GF-D8 (cell line): ENCODE measurements at places on chromosomes 4 and X.

DNA sequence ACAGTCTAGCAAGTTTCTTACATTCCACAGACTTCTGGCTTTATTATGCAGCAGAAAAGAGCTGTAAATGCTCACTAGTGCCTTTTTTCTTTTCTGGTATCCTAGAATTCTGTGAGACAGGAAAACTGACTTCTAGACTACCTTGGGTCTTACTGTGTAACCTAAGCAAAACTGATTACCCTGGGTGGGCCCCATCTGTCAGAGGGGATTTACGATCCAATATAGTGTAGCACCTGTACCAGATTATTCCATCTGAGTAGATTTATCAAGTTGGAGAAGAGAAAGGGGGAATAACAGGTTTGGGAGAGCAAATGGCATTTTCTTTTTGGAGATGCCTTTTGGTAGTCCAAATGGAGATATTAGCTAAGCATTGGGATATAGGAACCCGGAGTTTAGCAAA is 46.7 kb downstream of the FSTL5 start:
- DNase-seq = no peak

DNA sequence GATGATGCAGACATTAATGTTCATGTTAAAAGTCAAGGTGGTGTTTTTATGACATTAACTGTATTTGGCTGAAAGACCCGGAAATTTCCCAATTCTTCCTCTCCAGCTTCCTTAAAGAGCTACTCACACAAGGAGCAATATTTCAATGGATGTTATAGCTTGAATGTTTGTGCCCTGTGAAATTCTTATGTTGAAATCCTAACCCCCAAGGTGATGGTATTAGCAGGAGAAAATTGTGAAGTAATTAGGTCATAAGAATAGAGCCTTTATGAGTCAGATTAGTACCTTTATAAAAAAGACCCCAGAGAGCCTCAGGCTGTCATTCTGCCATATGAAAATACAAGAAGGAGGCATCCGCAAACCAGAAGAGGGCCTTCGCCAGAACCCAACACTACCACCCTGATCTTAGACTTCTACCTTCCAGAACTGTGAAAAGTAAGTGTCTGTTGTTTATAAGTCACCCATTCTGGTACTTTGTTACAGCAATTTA is 3.6 kb downstream of the TLR1 start:
- DNase-seq = peak; percentile 57

DNA sequence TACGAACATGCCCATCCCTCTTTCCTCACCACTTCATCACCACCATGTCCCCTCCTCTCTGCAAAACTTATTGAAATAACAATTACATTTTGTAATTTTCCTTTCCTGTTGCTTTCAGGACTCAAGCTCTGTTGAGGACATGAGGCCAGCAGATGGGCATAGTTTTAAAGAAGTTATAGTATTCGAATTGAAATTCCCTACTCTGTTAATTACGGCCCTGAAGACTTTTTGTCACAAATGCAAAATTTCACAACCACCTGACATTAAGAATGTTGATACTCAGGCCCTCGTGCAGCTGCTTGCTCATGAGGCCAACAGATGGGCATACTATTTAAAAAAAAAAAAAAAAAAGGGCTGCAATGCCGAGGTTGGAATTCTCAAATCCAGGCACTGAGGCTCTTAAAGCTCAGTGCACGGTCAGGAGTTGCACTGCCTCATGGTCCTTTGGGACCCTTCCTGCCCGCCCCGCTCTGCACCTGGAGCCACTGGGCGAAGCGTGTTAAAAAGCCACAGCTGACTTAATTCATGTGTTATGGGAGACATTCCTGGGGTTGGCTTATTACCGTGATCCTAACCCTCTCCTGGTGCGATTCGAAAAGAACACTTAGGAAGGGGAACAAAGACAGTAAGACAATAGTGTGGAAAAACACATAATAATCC is 34.2 kb upstream of the FAT1 start:
- no peak for DNase-seq

GRCh38 chr4:169657470-169658107 is 37.2 kb downstream of the CLCN3 start:
- no peak for DNase-seq

GRCh38 chr4:185660340-185660739 is 125.0 kb upstream of the PDLIM3 start:
- DNase-seq = no peak

- no peak for DNase-seq
Measured at GRCh38 chrX:24117258-24117657, 32.3 kb upstream of the ZFX start.
